Hair follicular keratinocyte (primary cell): ENCODE measurements at places on chromosomes 2 and 18. TPM values are rescaled to one million over a fixed set of nuclear protein-coding genes. Genes with fewer than 3 reads are reported as not detected.

The NEU2 gene
- total RNA-seq: not detected in 2 replicates

The ZSWIM2 gene
- not detected in 2 replicates for total RNA-seq

The COL3A1 gene
- total RNA-seq: 1.5 and 19.3 TPM in 2 replicates

The ALPP gene
- not detected in 2 replicates for total RNA-seq

The NAT8 gene
- not detected in 2 replicates for total RNA-seq

The PAIP2B gene
- 1.1 and 1.5 TPM in 2 replicates for total RNA-seq

The ANKRD36C gene
- total RNA-seq: 6.7 and 7.3 TPM in 2 replicates

The C1QL2 gene
- not detected in 2 replicates for total RNA-seq

The GPAT2 gene
- 1.4 and 2.8 TPM in 2 replicates for total RNA-seq

The GFPT1 gene
- total RNA-seq: 17.7 and 25.1 TPM in 2 replicates

The POTEI gene
- not detected in 2 replicates for total RNA-seq

The CRYGD gene
- total RNA-seq: not detected in 2 replicates

The TBC1D8 gene
- total RNA-seq: 11.4 and 20.0 TPM in 2 replicates

The ASB18 gene
- total RNA-seq: not detected in 2 replicates

The ANKRD62 gene
- total RNA-seq: not detected in 2 replicates

The PJVK gene
- total RNA-seq: 0.53 and 0.62 TPM in 2 replicates

The SERPINB10 gene
- total RNA-seq: 0.08 TPM in 1 of 2 replicates, not detected in the other

The ACADL gene
- total RNA-seq: not detected in 2 replicates

The TUBA4B gene
- not detected in 2 replicates for total RNA-seq

The KCNK3 gene
- total RNA-seq: not detected in 2 replicates

The NYAP2 gene
- not detected in 2 replicates for total RNA-seq

The CNGA3 gene
- not detected in 2 replicates for total RNA-seq

The RESP18 gene
- not detected in 2 replicates for total RNA-seq

The MEP1B gene
- total RNA-seq: not detected in 2 replicates

The ATP5F1A gene
- 552 and 703 TPM in 2 replicates for total RNA-seq

The CFAP65 gene
- total RNA-seq: not detected in 2 replicates
